NCI-H1092 treated with DMSO at 0.1 percent for 48 hours (cell line): ENCODE measurements at places on chromosomes 6 and 20.

DNA sequence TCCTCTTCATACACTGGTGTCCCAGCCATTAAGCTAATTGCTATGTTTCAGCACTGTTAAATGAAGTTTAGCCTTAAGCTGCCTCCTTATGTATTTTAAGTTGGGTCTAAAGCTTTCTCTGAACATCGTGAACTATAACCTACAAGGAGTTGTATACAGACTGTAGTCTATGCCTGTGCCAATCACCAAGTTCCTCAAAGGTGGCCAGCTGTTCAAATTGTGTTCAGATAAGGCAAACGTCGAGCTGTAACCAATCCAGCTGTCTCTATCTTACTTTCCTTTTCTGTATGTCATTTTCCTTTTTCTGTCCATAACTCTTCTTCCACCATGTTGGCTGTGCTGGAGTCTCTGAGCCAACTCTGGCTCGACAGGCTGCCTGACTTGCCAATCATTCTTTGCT, 199.6 kb downstream of the OGFRL1 start:
- DNase-seq = no peak

- no peak for DNase-seq
Measured at GRCh38 chr6:4979426-4979825, 24.4 kb downstream of the RPP40 start.

- DNase-seq = no peak
Measured at GRCh38 chr20:54933212-54933904, 458.0 kb downstream of the DOK5 start.

DNA sequence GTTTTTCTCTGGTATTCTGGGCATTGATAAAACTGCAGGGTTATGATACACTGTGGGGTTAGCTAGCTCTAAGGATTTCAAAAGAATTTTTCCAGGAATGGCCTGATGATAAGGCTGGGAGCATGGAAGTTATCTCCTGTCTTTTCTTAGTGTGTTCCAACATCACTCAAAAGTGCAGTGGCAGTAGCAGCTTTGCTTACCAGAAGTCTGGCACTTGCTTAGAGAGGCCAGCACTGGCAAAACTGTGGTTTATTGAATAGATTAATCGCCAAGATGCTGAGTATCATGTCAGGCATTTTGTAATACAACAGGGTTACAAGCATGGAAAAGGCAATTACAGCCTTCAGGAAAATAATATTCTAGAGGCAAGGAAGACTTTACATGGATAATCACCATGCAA, 719.5 kb upstream of the GJE1 start:
- no peak for DNase-seq

GRCh38 chr6:2658788-2659187, 91.9 kb downstream of the MYLK4 start:
- DNase-seq = no peak

DNA sequence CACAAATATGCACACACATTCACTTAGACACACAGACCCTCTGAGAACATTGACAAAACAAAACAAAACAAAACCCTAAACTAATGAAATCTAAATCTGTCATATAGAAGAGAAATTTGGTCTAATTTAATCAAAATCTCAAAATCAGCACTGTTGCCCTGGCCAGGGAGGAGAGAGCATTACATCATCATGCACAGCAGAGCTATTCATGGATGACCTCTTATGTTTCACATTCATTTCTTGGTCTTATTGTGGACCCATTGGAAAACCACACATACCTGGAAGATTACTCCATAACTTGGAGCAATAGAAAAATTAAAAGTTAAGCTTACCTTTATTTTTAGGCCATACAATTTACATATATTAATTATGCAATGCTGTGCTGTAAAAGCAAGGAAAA, 1223.6 kb upstream of the GJE1 start:
- DNase-seq = no peak

DNA sequence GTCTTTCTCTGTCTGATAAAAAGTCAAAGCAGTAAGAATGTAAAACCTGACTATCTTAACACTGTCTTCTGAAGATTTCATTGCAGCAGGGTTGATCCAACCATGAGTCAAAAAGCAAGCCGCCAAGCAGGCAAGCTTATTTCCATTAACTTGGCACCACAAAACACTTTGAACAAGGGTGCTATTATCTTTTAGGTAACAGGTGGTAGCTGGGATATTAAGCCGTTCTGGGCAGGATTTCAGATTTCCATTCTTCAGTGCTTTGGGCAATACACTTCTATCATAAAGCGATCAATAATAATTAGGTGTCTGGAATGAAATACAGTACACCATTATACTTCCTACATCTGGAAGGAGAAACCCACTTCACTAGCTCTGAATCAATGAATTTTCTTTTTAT, 181.9 kb downstream of the TBC1D7 start:
- peak; percentile 60 for DNase-seq

GRCh38 chr6:135557582-135557981, 60.0 kb upstream of the AHI1 start:
- DNase-seq = no peak

- DNase-seq = peak; percentile 70
Measured at GRCh38 chr20:62065674-62066338, at the start of gene TAF4. Gene TAF4 (minus strand): TSS chr20:62065881. CDS start chr20:62065810, 71 bp downstream.

DNA sequence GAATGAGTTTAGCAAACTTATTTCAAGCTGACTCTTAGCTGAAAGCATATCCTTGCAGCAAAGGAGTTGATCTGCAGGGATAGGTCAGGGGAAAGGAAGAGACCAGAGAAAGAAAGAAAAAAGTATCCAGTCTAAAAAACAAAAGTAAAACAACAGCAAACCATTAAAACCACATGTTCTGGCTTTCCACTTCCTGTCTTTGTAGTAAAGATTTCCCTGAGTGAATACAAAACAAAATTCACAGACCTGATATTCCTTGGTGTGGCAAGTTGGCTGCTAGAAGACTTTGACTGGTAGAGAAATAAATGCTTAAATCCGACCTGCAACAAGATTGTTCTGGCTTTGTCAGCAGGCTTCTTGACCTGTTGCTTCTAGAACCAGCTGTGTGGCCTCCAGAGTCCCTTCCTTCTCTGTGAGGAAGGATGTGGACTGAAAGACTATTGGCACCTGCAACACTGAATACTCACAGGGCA, 23.4 kb upstream of the MCM3 start:
- no peak for DNase-seq

- no peak for DNase-seq
Measured at GRCh38 chr20:32509639-32510066, 75.5 kb downstream of the NOL4L start.

DNA sequence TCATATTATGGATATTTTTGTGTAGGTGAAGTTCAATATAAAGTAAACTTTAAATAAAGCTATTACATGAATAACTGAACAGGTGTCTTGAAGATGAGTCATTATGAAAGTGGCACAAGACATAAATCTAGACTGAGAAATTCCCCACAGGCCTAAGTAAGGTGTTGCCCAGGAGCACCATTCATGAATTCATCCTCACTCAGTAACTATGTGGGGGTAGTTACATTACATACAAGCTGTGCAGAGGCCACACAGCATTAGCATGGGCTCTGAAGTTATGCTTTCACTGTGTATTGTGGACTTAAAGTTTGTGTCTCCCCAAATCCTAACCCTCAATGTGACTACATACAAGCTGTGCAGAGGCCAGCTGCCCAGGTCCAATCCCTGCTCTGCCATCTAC, 65.9 kb downstream of the BCAS1 start:
- no peak for DNase-seq
